ENCODE measurements at places on chromosomes 7 and 10.

- no peak for DNase-seq
Measured at GRCh38 chr10:45383682-45384330, 9.8 kb downstream of the ALOX5 start.

DNA sequence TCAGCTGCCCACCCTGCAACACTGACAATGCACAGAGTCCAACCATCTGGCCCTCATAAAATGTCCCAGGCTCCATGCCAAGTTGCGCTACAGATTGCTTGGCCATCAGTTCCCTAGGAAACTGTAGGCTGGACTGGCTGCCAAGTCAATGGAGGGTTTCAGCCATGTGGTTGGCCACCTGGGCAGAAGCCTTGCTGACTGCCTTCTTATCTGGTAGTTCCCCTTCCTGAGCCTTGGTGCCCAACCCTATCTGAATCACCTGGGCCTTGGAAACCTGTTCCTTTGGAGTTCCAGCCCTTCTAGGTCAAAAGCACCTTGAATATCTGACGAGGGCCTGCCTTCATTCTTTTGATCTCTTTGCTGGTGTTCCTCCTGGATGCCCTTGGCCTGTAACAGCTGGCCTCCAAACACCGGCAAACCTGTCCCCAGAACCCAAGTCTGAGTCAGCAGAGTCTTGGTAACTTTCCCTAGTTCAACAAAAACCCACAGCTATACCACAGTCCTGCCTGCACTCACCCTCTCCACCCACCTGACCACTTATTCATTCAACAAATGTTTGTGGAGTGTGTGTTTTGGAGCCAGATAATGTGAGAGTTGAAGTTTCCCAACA lies 37.4 kb upstream of the KDM7A start:
- no peak for DNase-seq

- DNase-seq, result peak; percentile 26
Measured at GRCh38 chr7:126635545-126635944, 617.2 kb downstream of the GRM8 start.

DNA sequence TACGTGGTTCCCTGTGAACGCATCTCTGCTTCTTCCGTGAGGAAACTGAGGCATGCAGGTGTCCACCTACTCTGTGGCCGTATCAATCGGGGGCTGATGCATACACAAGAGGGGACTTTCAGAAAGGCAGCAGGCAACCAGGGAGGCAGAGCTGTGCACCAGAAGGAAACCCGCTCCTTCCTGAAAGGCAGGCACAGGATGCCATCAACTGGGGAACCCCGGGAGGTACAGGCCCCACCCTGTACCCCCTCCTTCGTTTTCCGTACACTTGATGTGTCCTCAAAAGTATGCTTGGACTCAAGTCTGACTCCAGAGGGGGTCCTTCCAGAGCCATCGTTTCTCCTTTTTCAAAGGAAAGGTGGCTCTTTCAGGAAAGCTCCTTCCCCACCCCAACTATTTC lies 59.5 kb downstream of the ASB13 start:
- no peak for DNase-seq

DNA sequence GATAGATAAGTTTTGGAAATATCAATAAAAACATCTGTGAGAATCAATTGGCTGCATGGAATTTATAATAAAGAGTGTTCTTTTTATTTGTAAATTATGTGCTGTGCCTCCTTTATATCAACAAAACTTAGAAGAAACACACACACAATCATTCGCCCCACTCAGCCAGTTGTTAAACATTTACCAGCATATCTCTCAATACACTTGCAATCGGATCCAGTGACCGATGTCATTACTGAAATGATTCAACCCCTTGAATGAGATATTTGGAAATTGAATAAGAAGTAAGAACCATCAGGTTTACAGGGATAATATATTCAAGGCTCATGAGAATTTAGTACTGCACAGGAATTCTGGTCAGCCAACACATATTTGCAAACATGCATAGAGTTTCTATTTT lies 35.6 kb downstream of the TAF3 start:
- no peak for DNase-seq

GRCh38 chr10:12934777-12935176 lies 66.7 kb downstream of the CCDC3 start:
- DNase-seq, result no peak

DNA sequence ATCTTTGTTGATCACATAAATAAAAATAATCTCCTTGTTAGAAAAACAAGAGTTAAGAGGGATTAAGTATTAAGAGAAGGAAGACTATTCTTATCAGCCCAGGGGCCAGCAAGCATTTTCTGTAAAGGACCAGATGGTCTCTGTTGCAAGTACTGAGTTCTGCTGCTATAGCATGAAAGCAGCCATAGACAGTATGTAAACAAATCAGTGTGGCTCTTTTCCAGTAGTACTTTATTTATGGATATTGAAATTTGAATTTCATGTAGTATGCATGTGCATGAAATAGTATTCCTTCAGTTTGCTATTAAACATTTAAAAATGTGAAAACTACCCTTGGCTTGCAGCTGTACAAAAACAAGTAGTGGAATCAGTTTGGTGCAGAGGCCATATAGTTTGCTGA lies 81.7 kb downstream of the STK31 start:
- DNase-seq, result no peak

DNA sequence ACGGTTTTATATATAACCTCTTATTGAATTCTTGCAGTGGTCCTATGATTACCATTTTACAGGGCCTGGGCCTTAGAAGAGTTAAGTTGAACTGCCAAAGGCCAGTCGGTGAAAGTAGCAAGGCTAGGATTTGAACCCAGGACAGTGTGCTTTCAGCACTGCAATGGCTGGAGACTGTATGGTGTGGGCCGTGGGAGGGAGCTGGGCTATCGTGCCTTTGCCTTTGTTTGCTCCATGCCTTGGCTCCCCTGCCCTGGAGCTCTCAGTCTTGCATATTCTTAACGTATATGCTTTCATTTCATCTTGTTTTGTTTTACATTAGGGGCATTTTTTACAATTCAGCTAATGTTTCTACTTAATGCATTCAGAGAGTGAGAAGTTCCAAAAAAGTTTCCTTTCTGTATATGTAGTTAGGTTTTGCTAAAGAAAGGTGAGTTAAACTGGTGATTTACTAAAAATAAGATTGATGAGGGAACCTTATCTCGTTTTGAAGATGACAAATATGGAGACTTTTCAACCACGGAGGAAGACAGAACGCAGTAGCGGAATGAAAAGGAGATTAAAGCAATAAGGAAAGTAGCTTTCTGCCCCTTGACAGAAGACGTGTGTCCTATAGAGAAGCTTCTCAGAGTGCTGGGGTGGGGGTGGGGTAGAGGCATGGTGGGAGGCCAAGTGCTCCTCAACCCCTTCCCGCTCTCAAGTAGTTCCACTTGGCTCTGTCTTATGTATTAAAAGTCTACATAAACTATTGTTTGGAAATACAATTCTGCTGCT lies 82.5 kb downstream of the RTKN2 start:
- no peak for DNase-seq

DNA sequence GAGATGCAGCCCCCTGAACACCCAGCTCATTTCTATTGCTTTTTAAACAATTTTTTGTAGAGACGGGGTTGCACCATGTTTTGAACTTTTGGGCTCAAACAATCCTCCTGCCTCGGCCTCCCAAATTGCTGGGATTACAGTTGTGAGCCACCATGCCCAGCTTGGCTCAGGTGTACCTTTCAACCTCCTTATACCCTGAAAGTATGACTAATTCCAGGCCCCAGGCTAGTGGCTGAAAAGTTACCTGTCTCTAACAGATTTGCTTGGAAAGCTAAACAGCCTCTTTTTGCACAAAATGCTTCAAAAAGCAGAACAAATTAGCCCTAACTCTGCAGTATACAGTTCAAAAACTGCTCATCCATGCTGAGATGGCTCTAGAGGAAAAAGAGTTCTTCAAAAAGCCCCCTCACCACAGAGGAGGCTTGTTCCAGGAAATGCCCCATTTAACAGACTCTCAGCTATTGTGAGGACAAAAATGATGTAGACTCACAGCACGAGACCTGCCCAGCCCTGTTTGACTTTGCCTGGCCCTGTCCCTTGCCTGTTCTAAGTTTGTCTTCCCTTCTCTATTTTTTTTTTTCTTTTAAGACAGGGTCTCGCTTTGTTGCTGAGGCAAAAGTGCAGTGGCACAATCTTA lies 13.4 kb upstream of the AP1S1 start:
- DNase-seq, result no peak

DNA sequence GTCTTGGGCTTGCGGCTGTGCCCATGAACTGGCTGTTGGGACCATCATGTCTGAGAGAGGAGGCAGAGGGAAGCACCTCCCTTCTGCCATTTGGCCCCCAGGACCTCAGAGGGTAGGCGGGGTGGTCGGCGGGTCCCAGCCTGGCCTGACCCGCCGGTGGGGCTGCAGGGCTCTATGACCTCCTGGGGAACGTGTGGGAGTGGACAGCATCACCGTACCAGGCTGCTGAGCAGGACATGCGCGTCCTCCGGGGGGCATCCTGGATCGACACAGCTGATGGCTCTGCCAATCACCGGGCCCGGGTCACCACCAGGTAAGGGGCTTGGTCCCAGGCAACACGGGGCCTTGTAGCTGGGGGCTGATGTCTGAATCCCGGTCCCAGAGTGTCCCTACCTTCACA lies 14.1 kb downstream of the SUMF2 start:
- DNase-seq, result no peak

GRCh38 chr10:97532935-97533671 lies 34.4 kb downstream of the UBTD1 start:
- DNase-seq, result no peak

DNA sequence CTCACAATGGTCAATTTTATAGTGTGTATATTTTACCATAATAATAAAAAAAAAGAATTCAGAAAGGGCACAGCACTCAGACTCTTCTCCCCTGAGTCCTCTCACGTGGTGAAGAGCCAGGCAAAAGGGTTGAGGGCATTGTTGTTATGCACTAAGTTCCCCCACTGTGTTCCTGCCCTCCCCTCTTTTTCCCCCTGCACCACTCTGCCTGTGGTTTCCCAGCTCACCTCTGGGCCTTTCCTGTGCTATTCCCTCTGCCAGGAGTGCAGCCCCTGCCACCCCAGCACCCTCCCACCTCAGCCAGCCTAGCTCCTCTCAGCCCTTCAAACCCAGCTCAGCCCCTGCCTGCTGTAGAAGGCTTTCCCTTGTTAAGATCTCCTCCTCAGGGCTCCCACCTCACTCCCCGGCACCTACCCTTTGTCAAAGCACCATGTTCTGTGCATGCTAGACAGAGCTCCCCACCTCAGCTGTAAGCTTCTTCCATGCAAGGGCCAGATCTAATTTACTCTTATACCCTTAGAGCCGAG lies 108.5 kb downstream of the KCNMA1 start:
- no peak for DNase-seq

Data from NCI-H510A (cell line).